Neural progenitor cell (in vitro differentiated cells): ENCODE measurements at places on chromosomes 7 and 10.
A peak's percentile ranks its signal among the peaks of the same experiment; 100 is the strongest.

GRCh38 chr10:89062861-89063260, 72.3 kb downstream of the FAS start:
- H3K36me3 ChIP-seq, result no peaks in the 10 kb centered on the region
- no peak for DNase-seq
- H3K4me3 ChIP-seq, result no peak overlapping the region
- no peaks in the 10 kb centered on the region for H3K27me3 ChIP-seq
- no peak overlapping the region for H3K27ac ChIP-seq

DNA sequence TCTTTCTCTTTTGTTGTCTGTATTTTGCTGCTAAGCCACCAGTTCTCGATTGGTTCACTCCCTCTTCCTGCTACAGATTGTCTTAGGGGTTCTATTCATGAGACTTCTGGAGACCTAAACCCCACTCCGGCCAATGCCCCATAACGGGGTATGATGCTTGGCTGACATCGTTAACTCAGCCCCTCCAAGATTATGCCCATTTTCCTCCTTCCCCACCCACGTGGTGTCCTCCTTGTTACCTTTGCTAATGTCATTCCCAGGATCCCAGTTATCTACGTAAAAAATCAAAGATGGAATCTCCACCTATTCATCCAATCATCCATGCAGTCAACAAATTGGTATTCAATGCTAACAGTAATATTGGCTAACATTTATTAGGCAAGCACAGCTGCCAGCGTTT, 228.3 kb downstream of the CAMK1D start:
- no peak overlapping the region for H3K4me3 ChIP-seq
- H3K4me1 ChIP-seq, result no peaks in the 10 kb centered on the region
- H3K36me3 ChIP-seq, result no peaks in the 10 kb centered on the region

GRCh38 chr10:98045785-98046389, 15.5 kb upstream of the CRTAC1 start:
- no peaks in the 10 kb centered on the region for H3K4me1 ChIP-seq
- no peaks in the 10 kb centered on the region for H3K36me3 ChIP-seq
- H3K27me3 ChIP-seq, result peaks cover 47% of the 10 kb centered on the region
- peak; percentile 87 for DNase-seq
- no peak overlapping the region for H3K27ac ChIP-seq

GRCh38 chr7:29005829-29006228, 47.7 kb upstream of the TRIL start:
- no peaks in the 10 kb centered on the region for H3K27me3 ChIP-seq
- no peak overlapping the region for H3K27ac ChIP-seq
- no peaks in the 10 kb centered on the region for H3K36me3 ChIP-seq
- DNase-seq, result no peak

DNA sequence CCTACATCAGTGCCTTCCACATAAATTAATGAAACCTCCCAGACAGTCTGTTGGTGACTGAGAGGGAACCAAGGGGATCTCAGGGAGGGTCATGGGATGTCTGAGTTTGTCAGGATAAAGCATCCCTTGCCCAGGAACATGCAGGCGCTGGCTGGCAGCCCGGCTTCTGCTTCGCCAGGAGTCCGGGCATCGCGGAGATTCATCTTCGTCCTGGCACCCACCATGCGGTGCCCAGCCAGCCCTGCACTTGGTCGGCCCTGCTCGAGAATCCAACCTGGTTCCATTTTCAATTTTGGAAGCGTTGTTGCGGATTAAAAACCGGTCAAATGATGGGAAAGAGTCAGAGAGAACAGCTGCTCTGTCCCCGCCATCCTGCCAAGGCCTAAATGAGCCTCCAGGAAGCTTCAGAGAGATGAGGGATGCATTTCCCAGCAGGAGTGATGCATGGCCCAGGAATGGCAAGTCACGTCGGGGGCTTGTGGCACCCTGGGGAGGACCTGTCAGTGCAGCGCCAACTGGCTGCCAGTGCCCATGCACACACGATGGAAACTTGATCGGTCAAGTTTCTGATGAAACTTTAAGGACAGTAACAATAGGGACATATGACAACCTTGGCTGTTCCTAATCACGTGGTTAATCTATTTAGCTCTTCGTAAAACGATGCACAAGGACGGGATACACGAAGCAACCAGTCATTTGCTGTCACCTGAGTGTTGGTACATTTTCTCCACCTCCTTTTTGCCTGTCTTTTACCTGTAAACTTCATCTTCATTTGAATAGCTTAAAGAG, 260.8 kb upstream of the MKI67 start:
- no peaks in the 10 kb centered on the region for H3K36me3 ChIP-seq
- H3K27me3 ChIP-seq, result no peaks in the 10 kb centered on the region
- no peak overlapping the region for H3K27ac ChIP-seq
- DNase-seq, result no peak
- no peak overlapping the region for H3K4me3 ChIP-seq
